ENCODE measurements at places on chromosomes 1 and 21.

GRCh38 chr1:186465946-186466345 lies 5.0 kb upstream of the PDC start:
- DNase-seq, result no peak

DNA sequence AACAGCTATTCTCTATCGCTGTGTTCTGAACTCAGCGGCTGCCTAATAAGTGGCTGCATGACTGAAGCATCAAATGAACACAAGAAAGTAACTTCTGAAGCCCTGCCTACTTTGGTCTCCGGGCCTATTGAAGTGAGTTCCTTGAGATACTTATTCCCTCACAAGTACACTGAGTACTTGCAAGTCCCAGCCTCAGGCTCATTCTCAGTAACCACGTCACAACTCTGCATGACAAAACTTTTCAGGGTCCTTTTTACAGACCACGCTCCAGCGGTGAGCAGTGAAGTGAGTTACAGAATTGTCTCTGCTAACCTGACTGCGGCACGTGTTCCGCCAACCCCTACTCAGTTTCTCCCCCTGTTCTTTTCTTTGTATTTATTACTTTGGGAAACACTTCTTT lies 1342.7 kb upstream of the ADGRL4 start:
- no peak for DNase-seq

- DNase-seq, result no peak
Measured at GRCh38 chr21:38853421-38853919, 47.7 kb downstream of the ETS2 start.

GRCh38 chr1:16122350-16122881 lies 33.5 kb downstream of the EPHA2 start:
- DNase-seq, result no peak

DNA sequence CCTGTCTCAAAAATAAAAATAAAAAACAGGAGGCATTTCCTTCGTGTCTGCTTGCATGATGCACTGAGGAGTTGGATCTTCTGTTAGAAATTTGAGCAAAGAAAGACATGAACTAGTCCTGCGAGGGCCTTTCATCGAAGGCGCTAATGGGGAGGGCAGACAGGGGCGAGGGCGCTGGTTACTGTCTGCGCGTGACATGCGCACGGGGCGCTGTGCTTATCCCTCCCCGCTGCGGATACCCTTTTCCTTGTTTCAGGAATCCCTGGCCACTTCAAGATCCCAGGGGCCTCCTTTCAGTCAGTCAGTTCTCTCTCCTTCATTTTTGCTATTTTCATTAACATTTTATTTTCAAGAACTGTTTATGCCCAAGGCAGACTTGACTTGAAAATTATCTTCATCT lies 545.8 kb downstream of the KIF26B start:
- DNase-seq, result no peak

Measured in ecto neural progenitor cell (in vitro differentiated cells).